DMS53 (cell line): ENCODE measurements at places on chromosomes 11 and 22.

DNA sequence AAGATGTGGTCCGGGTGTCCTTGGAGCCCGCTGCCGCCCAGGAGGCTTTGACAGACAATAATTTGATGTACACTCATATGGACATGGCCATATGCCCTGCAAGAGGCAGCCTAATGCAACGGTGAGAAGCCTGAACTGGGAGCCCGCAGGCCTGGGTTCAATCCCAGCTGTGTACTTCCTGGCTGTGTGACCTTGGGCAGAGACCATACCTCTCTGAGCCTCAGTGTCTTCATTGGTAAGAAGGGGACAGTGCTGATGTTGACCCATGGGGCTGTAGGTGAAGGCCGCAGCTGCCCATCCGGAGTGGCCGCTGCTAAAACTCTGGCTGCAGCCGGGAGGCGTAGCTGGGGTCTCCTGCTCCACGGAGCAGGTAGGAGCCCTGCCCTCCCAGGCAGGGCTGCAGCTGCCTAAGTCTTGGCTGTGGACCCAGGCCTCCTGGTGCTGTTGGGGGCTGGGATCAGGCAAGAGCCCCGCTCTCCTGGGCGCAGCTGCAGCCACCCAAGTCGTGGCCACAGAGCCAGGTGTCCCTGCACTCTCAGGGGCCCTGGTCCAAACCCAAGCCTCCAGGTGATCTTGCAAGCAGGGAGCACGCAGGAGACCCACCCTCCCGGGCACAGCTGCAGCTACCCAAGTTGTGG is 8.9 kb downstream of the IL2RB start:
- DNase-seq, result no peak

- DNase-seq, result no peak
Measured at GRCh38 chr22:37431366-37431765, 4.1 kb upstream of the ELFN2 start.

- DNase-seq, result no peak
Measured at GRCh38 chr22:21865041-21865440, 2.4 kb downstream of the MAPK1 start.

DNA sequence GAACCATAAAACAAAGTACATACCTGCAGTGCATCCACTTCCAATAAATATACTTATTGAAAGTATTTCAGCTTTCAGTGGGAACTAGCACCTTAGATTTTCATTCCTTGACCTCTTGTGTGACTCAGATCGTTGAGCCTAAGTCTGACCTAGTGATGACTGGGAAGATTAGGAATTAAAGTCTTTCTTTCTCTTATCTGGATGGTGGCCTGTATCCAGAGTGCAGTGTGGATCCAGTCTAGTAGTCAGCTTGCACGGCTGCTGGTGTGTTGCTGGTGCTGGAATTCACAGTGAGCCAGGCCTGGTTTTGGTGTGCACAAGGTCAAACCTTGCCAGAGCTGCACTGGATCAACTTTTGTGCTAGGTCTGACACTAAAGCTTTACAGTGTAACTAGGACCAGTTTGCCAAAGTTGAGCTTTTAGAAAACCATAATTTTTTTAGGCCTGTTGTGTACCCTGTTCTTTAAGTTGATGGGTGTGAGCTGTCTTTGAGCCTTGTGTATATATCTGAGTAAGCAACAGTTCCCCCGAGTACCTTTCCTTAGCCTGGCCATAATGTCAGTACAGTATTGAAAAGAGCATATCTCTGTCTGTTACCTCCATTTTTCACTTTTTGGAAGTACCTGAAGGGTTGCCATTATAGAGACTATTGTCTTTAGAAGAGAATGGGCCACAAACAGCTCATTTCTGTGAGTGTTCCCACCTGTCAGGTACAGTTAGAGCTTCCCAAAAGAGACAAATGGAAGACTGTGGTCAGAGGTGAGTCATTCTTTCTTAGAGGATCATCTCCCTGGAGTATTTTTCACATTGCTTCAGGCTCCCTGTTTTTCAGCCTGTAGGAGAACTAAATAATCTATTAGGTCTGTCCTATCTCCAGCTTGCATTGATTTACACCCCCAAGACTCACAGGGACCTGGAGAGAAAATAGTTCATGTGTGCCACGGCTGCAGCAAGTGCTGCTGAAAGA is 89.8 kb downstream of the ALX4 start:
- no peak for DNase-seq

DNA sequence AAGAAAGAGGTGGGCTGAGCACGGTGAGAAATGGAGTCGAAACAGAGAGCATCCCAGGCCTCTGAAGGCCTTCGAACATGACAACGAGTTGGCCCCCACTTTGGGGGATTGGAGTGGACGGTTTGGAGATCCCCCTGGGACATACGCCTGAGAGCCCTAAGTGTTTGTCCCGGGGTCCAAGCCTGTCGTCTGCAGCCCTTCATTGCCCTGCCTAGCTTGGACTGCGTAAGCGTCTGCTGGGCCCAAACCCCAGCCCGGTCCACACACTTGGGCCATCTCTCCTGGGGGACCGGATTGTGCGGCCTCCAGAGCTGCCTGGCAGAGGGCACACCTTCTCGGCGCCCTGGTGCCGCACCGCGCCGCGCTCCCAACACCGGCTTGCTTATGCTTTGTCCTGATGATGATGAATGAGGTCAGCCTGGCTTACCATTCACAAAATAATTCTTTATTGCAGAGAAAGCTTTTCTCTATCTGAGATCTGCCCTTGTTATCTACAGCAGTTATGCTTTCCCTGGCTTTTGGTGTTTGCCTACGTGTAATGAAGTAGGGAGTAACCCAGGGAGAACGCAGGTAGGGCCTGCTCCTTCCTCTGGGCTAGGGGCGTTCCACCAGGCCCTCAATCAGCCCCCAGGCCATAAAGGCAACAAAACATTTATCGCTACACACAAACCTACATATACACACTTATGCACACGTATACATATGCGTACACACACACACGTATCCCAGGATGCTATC is 85.9 kb upstream of the PPARA start:
- no peak for DNase-seq

DNA sequence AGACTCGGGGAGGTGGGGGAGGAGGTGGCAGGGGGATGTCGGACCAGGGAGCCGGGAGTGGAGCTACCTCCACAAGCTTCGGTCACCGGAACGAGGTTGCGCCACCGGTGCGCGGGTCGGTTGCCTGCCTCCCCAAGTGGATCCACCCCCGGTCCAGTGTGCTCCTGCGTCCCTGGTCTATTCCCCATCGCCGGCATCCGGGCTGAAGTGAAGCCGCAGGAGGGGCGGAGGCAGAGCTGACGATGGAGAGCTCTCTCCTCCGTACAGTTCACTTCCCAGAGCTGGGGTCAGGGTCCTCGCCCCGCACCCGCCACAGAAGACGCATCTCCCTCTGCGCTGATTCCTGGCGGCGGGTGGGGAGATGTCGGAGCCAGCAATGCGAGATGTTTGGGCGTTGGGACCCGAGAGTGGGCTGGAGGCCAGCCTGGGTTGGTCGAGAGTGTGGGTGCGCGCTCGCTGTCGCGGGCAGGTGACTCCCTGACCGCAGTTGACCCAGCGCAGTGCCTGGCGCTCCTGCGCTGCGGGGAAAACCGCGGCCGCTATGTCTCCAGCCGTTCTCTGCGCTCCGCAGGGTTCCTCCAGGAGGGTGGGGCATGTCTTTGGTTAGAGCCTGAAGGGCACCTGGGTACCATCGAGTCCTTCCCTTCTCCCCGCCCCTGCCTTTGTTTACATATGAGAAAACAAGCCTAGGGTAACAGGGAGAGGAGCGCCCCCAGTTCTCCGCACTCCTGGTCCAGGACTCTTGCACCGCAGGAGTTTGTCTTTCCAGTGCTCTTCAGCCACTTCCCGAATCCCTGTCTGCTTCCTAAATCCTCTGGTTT is 1.7 kb downstream of the C11orf96 start:
- peak; percentile 68 for DNase-seq

DNA sequence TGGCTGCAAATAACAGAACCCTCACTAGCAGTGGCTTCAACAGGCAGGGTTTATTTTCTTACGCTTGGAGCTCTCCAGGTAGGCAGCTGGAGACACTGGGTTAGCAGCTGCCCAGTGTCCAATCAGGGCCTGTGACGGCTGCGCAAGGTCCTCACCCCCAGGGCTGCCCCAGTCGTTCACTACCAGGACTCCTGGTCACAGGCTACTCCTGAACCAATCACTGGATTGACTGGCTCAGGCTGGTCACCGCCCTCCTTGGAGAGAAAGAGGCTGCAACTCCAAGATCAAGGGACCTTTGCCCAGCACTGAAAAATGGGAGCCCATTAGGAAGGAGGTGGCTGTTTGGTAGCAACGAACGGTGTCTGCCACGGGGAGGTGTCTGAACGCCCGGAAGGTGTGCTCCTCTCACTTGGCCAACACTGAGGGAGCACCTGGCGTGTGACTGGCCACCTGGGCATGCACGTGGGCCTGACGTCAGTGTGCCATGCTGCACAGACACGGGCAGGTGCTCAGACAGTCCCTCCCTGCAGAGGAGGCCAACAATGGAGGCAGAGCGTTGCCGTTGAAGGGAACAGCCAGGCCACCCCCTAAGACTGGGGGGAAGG is 5.1 kb downstream of the ARSA start:
- DNase-seq, result peak; percentile 97

DNA sequence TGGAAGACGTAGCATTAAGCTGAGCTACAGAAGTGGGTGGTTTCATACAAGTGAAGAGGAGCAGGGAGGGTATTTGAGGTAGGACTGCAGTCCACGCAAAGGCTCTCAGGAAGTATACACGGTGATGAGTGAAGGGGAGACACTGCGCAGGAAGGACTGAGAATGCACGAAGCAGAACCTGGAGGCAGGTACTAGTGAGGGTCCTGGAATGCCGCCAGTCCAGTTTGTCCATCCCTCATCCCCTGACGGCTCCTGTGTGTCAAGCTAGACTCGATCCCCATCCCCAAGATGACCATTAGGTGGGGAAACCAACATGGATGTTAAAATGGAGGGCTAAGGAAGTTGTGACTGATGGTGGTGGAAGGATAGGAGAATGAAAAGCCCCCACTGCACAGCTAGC is 23.8 kb downstream of the ART5 start:
- DNase-seq, result no peak
